CD4-positive, alpha-beta T cell treated with Interferon gamma for 1 hour (primary cell): ENCODE measurements at places on chromosomes 6 and 20.

DNA sequence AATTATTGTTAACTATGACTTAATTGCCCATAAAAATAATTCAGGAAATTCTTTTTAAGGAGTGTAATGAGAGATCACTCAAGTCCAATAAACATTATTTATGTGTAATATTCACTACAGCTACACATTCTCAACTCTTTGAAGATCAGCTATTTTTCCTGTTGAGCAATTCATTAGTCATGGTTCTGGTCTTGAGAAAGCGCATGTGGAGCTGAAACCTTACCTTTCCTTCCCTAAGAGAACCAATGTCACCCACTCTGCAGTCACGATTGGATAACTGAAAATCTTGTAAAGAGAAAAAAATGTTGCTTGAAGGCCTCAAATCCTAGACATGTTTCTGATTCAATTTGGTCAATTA, 736.9 kb upstream of the MARCKS start:
- no peak for DNase-seq

DNA sequence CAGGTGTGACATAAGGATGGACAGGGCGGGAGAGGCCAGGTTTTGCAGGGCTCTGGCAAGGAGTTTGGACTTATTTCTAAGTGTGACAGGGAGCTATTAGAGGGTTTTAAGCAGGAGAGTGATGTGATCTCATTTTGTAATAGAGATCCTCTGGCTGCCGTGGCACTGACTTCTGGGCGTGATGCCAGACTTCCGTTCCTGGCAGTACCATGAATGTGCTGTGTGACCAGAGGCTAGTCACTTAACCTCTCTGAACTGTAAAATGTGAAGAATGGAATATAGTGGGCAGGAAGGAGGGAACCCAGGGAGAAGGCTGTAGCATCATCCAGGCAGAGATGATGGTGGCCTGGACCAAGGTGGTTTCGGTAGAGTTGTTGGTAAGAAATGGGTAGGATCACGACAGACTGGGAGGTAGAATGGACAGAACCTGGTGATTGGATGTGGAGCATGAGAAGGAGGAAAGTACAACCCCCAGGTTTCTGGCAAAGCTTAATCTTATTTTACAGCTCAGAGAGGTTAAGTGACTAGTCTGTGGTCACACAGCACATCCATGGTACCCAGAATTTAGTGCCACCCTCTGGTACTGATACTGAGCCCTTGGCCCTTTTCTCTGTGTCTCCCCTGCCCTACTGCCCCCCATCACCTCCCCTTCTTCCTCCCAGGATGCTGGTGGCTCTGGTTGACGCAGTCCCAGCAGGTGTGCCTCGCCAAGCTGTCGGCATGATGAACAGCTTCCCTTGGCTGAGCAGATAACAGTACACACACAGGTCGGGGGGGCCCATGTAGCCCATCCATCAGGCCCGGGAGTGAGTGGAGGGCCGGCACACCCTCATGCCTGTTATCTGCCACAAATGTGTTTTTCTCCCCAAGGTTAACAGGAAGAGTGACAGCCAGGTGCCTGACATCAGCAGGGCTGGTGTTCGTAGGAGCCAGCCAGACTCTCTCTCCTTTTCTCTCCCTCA, 52.9 kb upstream of the CTNNBL1 start:
- no peak for DNase-seq

GRCh38 chr6:138499303-138500018, at the start of gene NHSL1:
Gene NHSL1 (minus strand): TSS chr6:138499494. CDS start chr6:138499290, 204 bp downstream.
- DNase-seq: no peak

GRCh38 chr20:7798176-7798575, 142.1 kb downstream of the HAO1 start:
- no peak for DNase-seq

GRCh38 chr6:44010411-44011349, 116.6 kb downstream of the MRPL14 start:
- DNase-seq: peak; percentile 16

GRCh38 chr6:107491138-107491609, 1.3 kb downstream of the SOBP start:
- no peak for DNase-seq

GRCh38 chr20:22489626-22490286, 94.6 kb downstream of the FOXA2 start:
- DNase-seq: no peak

DNA sequence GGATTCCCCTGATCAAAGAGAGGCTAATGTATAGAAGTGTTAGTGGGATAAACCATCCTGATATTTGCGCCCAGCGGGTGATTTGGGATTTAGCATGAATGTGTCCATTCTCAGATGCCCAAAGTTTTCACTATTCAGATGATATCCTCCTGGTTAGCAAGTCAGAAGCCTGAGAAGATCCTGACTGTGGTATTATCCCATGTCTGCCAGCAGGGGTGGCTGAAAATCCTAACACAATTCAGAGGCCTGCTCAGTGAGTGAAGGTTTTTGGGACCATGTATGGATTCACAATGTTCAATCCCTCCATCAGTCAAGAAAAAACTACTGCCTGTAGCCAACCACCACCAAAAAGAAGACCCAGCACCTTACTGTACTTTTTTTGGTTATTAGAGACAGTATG, 34.1 kb upstream of the SPACA1 start:
- DNase-seq: no peak

GRCh38 chr6:11767458-11767857, 11.1 kb downstream of the ADTRP start:
- DNase-seq: no peak

DNA sequence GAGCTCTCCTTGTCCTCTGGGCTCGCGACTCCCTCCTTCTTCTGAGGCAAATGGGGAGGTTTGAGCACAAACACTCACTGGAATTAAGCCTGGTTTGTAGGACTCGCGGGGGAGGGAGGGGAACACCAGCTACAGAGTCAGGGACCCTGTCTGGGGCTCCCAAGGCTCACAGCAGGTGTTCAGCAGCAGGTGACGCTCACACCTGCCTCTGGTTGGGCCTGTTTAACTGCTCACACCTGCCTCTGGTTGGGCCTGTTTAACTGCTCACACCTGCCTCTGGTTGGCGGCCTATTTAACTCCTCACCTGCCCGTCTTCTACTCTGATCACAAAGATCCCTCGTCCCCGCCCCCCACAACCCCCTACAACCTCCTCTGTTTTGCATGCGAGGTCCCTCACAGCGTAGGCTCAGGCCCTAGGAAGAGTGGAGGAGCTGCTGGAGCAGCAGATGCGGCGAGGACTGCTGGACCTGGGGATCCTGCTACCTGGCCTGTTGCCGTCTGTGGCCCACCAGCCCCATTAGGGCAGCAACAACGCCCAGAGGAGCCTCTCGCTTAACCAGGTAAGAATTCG, 181.9 kb downstream of the ERMARD start:
- no peak for DNase-seq

DNA sequence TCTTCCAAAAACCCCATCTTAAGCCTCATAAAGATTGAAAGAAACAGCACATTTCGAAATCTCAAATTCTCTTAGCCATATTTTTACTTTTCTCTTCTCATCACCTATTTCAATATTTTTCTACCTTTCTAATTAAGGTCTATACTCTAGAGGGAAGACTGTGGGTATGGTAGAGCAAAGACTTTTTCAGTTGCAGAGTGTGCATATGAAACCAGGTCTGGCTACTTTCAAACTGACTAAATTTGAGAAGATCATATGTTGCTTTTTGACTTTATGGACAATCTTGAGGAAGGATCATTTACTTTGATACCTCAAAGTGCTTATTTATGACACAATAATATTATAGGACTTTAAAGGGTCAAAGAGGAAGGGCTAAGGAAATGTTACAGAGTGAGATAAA, 20.7 kb downstream of the FILIP1 start:
- DNase-seq: no peak

DNA sequence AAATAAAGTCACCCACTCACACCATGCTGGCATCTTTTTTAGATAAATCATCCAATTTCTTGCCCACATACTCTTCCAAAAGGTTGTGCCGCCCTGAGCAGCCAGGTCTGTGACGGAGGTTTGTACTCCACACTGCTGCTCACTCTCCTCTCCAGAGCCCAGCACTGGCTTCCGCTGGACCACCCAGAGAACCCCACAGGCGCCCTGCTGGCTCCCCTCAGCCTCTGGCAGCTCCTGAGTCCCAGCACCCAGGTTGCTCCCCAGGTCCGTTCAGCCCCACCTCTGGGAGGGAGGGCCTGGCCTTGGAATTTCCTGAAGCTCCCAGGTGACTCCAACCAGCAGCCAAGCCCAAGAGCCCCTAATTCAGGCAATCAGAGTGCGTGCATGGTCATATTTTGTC, 131.7 kb upstream of the CST7 start:
- DNase-seq: no peak

DNA sequence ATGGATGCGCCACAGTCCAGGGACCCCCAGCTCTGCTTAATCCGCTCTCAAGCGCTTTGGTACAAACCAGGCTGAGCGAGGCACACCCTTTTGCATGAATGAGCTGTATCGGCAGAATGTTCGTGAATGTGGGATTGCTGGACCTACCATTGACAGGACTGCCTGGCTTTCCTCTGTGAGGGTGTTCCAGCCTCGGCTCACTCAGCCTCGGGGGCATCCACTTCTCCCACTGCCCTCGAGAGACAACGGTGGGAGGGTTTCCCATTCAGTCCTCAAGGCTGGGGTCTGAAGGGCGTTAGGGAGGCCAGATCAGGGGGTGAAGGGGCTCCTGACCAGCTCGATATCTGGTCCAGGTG, 17.4 kb downstream of the MDFI start:
- no peak for DNase-seq

DNA sequence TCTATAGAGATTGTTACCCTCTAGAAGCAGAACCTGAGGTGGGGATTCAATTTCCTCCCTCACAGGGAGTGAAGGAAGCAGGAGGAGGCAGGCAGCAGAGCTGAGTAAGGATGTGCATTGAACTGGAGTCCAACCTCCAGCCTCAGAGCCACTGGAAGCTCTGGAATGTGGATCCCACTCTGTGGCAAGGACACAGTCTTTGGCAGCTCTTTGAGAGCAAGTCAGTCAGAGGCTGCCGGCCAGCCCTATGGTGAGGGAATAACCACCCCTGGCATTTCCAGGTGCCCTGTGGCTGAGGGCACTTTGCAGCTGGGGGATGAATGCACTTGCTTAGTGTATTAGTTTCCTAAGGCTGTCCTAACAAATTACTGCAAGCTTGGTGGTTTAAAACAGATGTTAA, 37.2 kb downstream of the EBF4 start:
- DNase-seq: no peak

DNA sequence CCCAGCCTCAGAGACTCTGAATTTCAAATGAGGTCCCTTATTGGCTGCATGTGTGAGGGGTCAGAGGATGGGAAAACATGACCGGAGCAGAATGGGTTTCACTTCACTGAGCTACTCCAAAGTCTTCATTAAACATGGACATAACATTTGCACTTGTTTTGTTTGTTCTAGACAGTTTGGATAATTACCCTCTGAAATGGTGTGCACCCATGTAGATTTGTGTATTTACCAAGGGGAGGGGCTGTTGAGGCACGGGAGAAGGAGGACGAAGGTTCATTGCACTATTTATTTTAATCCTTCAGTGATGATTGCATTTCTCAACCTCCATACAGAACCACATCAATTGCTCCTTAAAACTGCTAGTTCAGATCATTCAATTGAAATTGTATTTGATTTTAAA, 364.2 kb downstream of the TFAP2B start:
- no peak for DNase-seq

GRCh38 chr6:138145402-138145801, 16.3 kb upstream of the ARFGEF3 start:
- DNase-seq: no peak

DNA sequence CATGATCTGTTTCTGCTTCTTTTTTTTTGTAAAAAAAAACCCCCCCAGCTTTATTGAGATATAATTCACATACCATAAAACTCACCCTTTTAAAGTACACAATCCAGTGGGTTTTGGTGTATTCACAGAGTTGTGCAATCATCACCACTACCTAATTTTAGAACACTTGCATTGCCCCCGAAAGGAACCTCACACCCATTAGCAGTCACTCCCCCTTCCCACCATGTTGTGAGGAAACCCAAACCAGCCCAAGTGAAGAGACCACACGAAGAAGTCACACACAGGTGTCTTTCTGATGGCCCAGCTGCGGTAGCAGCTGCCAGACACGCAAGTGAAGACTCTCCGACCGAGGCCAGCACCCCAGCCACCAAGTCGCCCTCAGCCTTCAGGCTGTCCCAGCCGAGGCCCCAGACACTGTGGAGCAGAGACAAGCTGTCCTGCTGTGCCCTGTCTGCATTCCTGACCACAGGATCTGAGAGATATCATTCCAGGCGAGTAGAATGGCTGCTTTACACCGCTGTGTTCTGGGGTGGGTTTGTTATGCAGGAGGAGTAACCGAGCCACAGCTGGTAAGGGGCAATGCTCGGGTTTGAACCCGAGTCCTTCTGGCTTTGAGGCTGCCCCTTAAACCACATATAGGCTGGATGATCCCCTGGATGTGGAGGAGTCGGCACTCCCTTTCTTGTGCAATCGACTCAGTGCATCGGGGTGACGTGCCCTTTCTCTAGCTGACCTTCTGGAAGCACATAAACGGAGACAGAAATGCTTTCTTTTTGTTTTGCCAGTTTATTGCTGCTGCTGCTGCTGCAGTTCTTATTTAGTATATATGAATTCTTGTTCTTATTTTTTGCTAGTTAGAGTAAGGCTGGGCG, 59.1 kb upstream of the PTPN1 start:
- DNase-seq: peak; percentile 25

DNA sequence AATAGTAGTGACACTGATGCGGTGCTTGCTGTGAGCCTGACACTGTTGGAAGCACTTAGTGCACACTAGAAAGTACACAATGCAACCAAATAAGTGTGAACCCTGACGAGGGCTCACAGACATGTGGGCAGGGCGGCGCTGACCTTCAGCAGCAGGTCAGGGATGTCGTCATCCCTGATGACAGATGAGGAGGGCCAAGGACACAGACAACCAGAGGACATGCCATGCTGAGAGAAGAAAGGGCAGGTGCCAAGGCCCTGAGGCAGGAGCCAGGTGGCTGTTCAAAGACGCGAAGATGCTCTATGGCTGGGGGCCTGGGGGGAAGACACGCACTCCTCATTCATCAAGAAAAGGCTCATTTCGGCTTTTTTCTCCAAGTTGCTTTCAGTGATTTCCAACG, 176.4 kb upstream of the CST7 start:
- DNase-seq: no peak

GRCh38 chr6:118905851-118906250, 11.9 kb downstream of the ASF1A start:
- no peak for DNase-seq

GRCh38 chr6:31171931-31172905, 1.7 kb upstream of the POU5F1 start:
- DNase-seq: no peak

GRCh38 chr6:158560836-158561320, 987 bp downstream of the TMEM181 start:
- no peak for DNase-seq

DNA sequence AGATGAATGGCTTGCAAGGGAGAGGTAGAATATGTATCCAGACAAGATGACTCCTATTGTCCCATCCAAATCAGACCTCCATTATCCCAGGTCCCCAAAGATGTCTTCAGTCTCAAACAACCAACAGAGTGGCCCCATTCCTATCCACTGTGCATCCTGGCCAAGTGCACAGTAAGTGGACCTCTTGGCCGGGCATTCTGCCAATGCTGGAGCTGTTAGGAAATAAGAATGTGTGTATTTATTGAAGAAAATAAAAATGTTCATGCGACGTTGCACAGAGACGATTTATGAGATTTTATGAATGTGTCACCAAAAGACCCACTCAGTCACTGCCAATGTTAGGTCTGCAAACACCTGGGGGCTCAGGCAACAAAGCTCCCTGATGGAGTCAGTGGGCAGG, 196.0 kb downstream of the MAFB start:
- DNase-seq: no peak
